ENCODE measurements at places on chromosomes 11 and 22.

DNA sequence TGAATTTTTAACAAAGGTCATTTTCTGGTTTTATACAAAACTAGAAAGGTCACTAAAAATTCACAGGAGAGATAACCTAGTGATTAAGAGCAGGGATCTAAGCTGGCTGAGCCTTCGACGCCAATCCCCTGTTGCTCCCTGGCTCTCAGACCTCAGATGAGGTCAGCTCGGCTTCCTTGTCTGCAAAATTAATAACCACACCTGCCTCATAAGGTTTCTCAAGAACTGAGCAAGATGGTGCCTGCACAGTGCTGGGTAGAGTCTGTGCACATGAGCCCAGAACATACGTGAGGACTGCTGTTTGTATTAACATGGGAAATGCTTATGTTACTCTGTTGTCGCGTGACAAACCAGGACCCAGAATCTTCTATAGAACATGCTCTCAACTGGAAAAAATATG, 24.4 kb upstream of the CD5 start:
- no peak for DNase-seq

DNA sequence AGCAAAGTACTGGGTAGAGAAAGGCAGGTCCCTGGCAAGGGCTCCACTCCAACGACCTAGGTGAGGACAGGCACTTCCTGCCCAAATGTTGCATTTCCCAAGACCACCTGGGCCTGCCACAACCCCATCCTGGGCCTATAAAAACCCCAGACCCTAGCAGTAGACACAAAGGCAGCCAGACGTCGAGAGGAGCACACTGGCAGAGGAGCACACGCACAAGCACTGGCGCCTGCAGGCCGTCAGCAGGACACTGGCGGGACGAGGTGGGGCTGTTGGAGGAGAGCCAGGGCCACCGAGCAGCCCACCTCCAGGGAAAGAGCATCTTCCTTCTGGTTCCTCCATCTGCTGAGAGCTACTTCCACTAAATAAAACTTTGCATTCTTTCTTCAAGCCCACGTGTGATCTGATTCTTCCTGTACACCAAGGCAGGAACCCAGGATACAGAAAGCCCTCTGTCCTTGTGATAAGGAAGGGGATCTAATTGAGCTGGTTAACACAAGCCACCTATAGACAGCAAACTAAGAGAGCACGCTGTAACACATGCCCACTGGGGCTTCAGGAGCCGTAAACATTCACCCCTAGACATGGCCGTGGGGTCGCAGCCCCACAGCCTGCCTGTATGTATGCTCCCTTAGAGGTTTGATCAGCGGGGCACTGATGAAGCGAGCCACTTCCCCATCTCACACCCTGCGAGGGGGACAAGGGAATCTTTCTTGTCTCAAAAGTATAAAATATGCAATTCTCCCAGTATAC, 89.7 kb upstream of the MTMR2 start:
- DNase-seq = no peak

GRCh38 chr11:35241083-35241482, 102.1 kb downstream of the CD44 start:
- no peak for DNase-seq

- DNase-seq = no peak
These were observed 19.2 kb downstream of the ASCL2 start for GRCh38 chr11:2251138-2251537.

DNA sequence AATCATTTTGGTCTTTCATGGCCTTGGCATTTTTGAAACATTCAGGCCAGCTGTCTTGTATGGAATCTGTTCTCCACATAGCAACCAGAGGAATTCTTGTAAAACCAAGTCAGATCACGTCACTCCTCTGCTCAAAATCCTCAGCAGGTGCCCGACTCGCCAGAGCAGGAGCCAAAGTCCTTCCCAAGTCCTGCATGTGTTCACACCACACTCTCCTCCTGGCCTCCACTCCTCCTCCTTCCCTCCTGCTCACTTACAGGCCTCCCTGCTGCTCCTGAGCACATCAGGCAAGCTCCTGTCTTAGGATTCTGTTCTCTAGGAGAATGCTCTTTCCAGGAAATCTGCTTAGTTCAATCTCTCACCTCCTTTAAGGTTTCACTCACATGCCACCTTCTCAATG, 6.9 kb upstream of the PSMC3 start:
- no peak for DNase-seq

All from GM23338 (cell line).